Stimulated activated CD4-positive, alpha-beta T cell treated with anti-CD3 and anti-CD28 coated beads, TNF-alpha, amount 100 ng/mL, for 1 hour (primary cell): ENCODE measurements at places on chromosomes 13 and 19.

- DNase-seq = no peak
Observed at GRCh38 chr13:79491715-79492114, 10.8 kb downstream of the NDFIP2 start.

- no peak for DNase-seq
Observed at GRCh38 chr13:98827449-98827848, 75.0 kb upstream of the SLC15A1 start.

- DNase-seq = no peak
Observed at GRCh38 chr13:27730191-27730590, 62.1 kb upstream of the GSX1 start.

DNA sequence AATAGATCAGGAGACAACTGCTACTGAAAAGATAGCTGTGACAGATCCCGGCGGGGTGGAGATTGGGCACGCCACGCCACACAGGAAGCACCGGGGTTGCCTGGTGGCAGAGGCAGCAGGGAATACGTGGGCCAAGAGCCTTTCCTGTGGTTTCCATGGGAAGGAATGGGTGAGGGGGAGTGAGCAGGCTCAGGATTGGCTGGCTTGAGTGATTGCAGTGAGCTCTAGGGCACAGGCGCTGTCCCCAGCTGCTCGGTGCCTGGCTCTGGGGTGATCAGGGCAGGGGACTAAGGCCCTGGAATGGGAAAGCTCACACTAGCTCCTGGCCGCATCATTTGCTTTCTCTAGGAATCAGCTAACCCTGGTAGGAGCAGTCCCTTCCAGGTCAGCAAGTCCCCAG, 166.1 kb downstream of the USP12 start:
- no peak for DNase-seq

DNA sequence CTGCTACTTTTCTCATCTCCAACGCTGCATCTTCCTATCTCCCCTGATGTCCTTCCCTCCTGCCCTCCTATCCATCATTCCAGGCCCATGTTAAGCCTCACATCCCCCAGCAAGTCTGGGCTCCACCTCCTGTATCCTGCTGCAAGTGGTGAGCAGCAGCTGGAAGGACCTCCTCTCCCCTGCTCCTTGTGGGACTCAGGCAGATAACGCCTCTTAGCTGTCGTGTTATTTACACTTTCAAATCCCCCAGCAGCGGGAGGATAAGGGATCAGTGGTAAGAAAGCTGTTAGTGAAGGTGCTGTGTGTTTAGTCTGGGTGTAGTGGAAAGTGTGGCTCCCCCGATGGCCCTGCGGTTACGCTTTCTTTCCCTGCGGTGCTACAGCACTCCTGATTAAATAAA, 211.9 kb downstream of the ZNF536 start:
- DNase-seq = no peak

DNA sequence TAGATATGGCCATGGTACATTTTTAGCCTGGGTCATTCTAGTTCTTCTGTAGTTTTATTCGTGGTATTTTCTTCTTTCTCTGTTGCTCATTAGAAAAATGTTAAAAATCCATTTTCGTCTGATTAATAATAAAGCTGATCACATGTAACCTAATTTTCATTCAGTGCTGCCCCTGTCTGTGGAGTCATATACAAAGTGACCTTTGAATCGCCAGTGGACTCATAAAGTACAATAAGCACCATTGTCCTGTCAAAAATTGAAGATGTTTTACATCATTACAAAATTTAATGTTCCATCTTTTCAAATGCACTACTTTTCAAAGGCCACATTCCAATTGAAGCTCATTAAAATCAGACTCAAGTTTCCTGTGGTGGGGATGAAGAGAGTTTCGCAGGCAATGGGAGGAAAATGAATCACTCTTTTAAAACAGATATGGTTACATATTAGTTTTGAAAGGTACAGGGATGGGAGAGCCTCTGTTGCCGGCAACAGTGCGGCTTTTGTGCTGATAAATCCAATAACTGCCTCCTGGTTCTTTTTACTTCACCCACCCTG, 205.4 kb downstream of the ZNF536 start:
- DNase-seq = no peak

DNA sequence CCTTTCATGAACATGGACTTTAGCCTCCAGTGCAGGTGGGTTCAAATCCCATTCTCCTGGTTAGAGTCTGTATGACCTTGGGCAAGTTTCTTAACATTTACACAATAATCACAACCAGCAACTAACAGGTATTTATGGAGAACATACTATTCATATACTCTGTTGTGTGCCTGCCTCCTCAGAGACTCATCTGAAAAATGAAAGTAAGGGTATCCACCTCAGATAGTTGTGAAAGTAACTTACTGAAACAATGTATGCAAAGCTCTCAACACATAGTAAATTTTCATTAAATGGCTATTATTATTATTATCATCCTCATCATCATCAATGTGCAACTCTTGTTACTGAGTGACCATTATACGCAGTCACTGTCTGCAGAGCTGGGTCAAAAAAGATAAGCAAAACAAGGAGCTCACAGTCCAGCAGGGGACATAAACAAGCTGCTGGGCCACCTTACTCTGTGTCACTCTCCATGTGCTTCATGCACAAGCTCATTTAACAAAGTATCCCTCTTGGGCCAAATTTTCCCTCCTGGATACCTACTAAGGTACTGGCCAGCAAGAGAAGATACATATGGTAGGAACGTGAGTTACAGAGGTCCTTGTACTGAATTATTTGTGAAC, 70.9 kb upstream of the FNDC3A start:
- DNase-seq = no peak

DNA sequence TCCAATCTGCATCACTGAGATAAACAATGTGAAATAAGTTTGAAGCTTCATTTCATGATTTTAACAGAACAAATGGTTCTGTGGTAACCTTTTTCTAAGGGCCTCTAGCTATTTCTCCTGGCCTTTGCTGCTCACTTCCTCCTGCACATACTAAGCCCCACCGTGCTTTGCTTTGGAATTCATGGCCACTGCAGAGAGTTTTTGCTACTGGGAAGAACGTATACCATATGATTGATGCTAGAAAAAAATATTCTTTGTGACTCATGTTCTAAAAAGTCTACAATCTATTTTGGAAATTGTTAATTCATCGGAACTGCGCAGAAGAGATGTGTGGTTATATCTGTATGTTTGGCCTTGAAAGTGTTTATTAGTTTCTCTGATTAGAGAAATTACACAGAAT, 747.3 kb downstream of the PCDH9 start:
- DNase-seq = no peak

DNA sequence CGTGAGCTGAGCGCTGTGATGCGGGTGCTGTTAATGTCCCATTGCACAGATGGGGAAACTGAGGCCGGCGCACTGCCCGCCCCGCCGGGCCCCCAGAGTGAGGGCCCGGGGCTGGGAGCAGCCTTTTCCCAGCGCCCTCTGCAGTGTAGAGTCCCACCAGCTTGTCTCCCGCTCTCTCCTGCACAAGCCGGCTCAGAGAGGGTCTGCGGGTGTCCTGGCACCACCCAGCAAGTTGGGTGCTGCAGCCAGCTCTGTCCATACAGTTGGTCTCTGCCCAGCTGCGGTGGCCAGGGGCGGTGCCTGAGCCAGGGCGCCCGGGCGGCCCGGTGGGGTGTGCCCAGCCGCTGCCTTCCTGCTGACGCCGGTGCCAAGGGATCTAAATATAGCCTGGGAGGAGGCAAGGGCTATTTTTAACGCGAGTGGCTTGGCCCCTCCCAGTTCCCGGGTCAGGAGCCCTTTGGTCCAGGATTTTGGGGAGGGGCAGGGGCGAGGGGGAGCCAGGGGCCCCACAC, 19.3 kb downstream of the GADD45B start:
- DNase-seq = no peak

DNA sequence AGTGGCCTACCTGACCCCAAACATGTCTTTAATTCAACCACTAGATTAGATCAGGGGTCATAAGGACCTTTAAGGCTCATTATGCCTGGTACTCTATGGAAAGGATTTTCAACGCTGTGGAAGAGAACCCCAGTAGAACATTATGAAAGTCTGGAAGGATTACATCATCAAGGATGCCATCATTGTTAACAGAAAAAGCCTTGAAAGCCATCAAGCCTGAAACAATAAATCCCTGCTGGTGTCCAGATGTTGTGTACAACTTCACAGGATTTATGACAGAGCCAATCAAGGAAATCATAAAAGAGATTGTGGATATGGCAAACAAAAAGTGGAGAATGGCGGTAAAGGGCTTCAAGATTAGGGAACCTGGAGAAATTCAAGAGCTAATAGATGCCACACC, 59.7 kb downstream of the NAA16 start:
- DNase-seq = no peak

- DNase-seq = no peak
Observed at GRCh38 chr19:52665529-52665928, 27.4 kb upstream of the ZNF83 start.
